Activated CD8-positive, alpha-beta T cell treated with anti-CD3 and anti-CD28 coated beads for 36 hours (primary cell): ENCODE measurements at places on chromosomes 7 and 10. TPM values are rescaled to one million over a fixed set of nuclear protein-coding genes. Genes with fewer than 3 reads are reported as not detected.

DNA sequence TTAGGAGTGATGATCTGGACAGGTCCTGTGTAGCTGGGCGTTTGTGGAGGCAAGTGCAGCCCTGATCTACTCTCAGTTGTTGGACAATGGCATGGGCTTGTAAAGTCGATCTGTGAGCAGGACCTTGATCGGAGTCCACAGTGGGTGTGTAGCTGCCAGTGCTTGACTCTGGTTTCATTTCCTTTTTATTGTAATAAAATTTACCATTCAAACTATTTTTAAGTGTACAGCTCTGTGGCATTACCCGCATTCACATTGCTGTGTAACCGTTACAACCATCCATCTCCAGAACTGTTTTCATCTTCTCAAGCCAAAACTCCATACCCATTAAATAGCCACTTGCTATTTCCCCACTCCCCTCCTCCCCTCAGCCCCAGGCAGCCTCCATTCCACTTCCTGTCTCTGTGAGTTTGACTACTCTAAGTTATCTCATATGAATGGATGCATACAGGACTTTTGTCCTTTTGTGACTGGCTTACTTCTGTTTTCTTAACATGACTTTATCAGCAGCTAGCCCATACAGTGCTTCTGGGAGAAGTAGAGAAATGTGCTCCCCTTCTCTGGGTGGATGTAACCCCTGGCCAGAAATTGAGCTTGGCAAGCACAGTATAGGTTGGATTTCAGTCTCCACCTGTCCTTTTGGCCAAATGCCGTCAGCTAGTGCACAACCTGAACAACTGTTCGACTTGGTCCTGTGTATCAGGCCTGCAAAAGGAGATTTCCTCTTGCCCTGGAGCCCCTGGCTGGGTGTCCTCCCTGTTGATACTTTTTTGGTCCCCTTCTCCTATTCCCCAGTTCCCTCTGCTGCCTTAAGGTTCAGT lies 180.0 kb downstream of the LRMDA start:
- H3K27ac ChIP-seq, result no peak overlapping the region
- H3K27me3 ChIP-seq, result peaks cover 8% of the 10 kb centered on the region
- H3K4me1 ChIP-seq, result no peaks in the 10 kb centered on the region
- no peak overlapping the region for H3K4me3 ChIP-seq

Gene NKX1-2
- total RNA-seq, result not detected

Gene AS3MT
- total RNA-seq, result 1.4 TPM

DNA sequence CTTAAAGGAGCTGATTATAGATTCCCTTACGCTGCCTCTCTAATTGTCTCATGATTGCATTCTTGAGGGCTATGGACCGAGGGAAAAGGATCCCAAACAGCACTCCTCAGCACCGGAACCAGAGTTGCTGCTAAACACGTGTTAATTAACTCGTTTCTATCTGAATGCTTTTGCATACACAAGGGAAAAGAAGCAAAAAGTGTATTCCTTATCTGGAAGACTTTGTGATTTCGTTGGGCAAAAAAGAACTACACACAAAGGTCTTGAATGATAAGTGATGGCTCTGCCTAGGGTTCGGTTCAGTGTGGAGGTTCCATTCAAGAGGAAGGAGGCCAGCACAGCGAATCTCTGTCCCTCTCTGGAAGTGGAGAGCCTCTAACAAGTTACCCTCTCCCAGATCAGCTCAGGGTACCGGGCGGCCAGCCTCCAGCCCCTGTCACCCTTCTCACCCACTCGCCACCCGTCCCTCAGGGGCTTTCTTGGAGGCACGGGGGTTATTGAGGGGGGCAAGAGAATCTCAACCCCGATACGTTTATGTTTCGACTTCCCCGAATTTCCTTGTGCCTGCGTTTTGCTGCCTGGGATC lies 515 bp upstream of the SLC4A2 start:
- H3K27me3 ChIP-seq, result no peaks in the 10 kb centered on the region
- H3K36me3 ChIP-seq, result no peaks in the 10 kb centered on the region

DNA sequence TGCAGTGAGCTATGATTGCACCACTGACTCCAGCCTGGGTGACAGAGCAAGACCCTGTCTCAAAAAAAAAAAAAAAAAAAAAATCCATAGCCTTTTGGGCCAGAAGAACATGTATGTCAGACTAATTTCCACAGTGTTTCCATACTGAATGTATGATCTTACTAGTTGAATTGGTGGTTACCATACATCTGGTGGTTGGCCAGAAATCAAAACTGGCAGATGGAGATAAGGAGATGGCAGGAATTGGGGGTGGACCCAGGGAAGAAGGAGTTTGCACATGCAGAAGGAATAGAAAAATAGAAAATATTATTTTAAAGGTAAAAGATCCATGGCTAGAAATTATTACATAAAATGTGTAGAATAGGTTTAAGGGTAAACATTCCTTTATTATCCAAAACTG lies 3.7 kb upstream of the ATOH7 start:
- no peak for DNase-seq
- peaks cover 7% of the 10 kb centered on the region for H3K4me1 ChIP-seq

- H3K4me3 ChIP-seq, result no peak overlapping the region
- no peaks in the 10 kb centered on the region for H3K36me3 ChIP-seq
- no peaks in the 10 kb centered on the region for H3K4me1 ChIP-seq
- DNase-seq, result no peak
- no peaks in the 10 kb centered on the region for H3K27me3 ChIP-seq
Observed at GRCh38 chr10:59383436-59383835, 21.1 kb upstream of the FAM13C start.

DNA sequence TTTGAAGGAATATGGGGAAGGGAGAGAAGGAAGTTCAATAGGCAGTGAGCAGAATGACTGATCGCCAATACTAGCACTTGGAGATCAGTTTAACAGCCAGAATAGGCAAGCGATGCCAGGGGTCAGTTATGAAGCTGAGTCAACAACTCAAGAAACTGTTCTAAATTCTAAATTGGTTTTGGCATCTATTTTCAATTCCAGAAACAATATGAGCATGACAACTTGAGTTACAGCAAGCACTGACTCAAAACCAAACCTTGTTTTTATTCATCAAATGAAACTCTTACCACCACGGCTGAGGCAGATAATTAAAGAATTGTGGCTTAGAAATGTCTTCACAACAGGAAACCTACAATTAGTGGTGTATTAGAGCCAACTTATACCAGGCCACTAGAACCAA lies 180.5 kb upstream of the ASAH2 start:
- H3K27me3 ChIP-seq, result no peaks in the 10 kb centered on the region
- DNase-seq, result peak; percentile 54
- peak overlapping the region; percentile 39 for H3K27ac ChIP-seq
